ENCODE measurements at places on chromosomes 13 and 19.

DNA sequence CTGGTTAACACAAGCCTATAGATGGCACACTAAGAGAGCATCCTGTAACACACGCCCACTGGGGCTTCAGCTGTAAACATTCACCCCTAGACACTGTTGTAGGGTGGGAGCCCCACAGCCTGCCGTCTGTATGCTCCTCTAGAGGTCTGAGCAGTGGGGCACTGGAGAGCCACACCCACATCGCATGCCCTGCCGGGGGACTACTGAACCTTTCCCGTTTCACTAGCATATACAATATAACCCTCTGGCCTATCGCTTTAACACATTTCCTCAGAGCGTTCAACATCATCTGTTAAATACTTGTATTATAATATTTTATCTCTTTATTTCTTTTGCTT is 73.4 kb downstream of the PCDH9 start:
- no peak for DNase-seq

- DNase-seq, result no peak
These were observed 1831.5 kb upstream of the MIR17HG start for GRCh38 chr13:89515948-89516347.

- no peak for DNase-seq
These were observed 29.8 kb upstream of the CXCL17 start for GRCh38 chr19:42472402-42473147.

GRCh38 chr19:29397748-29398147 is 128.0 kb upstream of the VSTM2B start:
- no peak for DNase-seq

DNA sequence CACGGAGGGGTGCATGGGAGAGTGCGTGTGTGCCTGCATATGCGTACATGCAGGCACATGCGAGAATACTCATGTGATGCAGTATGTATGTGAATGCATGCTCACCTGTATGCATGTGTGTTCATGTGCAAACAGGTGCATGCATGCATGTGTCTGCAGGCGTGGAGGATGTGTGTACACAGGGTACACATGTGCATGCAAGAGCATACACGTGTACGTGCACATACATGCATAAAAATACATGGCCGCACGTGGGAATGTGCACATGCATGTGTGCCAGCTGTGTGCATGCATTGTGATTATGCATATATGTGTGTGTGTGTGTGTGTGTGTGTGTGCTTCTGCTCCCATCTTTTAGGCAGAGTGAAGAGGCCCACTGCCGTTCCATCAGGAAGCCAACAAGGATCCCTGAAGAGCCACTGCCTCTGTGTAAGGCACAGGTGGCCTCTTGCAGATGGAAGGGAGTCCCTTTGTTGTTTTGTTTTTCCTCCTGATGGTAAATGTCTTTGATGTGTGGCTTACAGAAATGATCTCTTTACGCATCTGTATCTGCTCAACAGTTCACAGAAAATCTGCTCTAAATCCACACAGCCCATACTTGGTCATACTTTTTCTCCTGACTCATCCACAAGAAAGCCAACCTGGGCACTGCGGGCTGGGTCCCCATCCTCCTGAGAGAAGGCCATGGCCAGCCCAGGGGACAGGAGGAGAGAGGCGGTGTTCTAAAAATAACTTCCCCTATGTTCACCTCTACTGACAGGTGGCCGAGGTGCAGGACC is 50.7 kb downstream of the KLF2 start:
- no peak for DNase-seq

- no peak for DNase-seq
These were observed 61.2 kb upstream of the TM9SF2 start for GRCh38 chr13:99439850-99440604.

DNA sequence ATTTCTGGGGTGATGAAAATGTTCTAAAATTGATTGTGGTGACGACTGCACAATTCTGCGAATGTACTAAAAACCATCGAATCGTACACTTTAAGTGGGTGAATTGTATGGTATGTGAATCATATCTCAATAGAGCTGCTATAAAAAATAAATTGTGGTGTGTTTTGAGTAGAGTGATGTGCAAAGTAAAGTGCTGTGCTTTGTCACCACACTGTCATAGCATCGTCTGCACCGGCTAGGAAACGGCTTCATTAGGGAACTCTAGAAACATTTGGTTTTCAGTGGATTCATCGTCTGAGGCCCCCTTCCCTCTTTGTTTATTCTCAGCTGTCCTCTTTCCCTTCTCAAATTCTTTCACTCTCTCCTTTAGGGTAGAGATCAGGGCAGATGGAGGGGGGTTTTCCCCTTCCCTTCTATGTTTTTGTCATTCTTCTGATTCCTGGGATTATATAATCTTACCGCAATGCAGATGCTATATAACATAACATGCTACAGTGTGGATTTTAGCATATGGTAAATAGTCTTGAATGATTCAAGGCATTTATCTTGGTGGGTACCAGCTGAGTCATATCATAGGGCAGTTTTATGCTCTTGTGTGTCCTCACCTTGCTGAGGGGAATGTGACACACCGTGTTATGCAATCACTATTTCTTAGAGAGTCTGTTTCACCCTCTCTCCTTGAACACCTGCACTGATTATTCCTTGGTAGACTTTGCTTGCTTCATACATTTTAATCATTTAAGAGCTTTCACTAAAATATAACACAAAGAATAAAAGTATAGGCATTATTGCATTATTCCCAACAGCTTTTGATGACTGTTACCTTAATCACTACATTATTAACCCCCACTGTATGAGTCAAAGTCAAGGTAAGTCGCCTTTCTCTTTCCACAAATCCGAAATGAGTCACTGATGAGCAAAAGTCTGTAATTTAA is 239.4 kb downstream of the DCLK1 start:
- no peak for DNase-seq

DNA sequence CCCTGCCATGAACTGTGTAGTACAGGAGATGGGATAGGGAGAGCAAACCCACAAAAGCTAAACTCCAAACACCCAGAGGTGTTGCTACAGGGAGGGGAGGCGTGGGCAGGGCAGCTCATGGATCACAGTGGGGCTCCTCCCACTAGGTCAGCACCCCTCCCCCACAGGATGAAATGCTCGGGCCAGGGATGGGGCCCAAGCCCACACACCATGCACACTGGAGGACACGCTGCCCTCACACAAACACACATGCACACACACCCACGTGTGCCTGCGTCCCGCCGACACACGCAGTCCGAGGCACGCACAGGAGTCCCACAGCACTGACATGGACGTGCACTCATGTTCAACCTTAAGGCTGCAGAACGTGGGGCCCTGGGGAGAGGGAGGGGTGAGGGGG is 6.0 kb upstream of the CCNP start:
- DNase-seq, result no peak

DNA sequence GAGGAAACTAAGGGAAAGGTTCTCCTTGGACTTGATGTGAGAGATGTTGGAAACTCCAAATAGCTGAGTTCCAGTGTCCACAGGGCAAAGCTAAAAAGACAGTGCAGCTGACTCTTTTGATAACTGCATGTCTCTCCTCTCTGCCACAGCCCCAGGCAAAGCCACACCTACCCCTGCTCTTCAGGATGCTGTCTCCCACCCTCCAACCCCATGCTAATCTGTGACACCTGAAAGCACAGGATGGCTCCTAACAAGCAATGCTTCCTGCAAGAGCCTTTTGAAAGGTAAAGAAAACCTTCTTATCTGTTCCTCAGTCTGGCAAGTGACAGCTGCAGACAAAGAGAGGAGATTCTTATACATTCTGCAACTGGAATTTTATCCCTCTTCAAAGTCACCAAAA is 14.5 kb downstream of the SLC46A3 start:
- DNase-seq, result no peak

GRCh38 chr13:99740251-99740979 is 231.2 kb downstream of the ZIC5 start:
- no peak for DNase-seq

GRCh38 chr13:40192858-40193257 is 473.6 kb downstream of the FOXO1 start:
- DNase-seq, result no peak

DNA sequence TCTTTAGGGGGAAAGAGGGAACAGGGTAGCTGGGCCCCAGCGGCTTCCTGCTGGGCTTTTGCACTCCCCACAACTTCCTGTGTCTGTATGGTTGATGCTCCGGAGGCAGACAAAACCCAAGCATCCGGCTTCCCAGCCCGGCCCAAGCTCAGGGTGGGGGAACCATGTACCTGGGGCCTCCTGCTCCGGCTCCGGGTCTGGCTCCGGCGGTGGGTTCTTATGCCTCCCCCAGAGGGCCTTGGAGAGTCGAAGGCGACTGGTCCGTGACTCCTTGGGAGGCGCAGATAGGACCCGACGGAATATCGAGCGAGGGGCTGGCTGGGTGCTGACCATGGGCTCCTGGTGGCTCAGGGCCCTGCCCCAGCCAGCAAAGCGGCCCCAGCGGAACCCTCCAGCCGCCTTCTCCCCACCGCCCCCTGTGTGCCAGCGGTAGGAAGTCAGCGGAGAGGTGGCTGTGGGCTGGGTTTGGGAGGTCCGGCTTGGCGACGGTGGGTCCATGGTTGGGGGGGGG is 428 bp downstream of the RASAL3 start:
- DNase-seq, result peak; percentile 67

- DNase-seq, result no peak
These were observed 9.8 kb downstream of the TEX30 start for GRCh38 chr13:102763741-102764140.

DNA sequence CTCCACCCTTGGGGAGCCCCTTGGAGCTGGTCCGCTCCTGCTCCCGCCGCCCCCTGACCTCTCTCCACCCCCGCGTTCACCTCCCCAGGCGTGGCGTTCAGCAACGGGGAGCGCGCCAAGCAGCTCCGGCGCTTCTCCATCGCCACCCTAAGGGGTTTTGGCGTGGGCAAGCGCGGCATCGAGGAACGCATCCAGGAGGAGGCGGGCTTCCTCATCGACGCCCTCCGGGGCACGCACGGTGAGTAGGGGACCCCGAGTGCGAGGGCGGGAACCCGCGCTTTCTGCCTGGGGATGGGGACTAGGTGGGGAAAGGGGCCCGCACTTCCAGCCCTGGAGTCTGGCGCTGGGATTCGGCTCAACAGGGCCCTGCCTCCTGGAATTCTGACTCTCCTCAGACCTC is 1.7 kb downstream of the CYP2A13 start:
- no peak for DNase-seq

GRCh38 chr19:46392252-46392801 is 21.0 kb downstream of the CCDC8 start:
- DNase-seq, result no peak

- DNase-seq, result no peak
These were observed 11.9 kb upstream of the ZNF57 start for GRCh38 chr19:2888731-2889224.

DNA sequence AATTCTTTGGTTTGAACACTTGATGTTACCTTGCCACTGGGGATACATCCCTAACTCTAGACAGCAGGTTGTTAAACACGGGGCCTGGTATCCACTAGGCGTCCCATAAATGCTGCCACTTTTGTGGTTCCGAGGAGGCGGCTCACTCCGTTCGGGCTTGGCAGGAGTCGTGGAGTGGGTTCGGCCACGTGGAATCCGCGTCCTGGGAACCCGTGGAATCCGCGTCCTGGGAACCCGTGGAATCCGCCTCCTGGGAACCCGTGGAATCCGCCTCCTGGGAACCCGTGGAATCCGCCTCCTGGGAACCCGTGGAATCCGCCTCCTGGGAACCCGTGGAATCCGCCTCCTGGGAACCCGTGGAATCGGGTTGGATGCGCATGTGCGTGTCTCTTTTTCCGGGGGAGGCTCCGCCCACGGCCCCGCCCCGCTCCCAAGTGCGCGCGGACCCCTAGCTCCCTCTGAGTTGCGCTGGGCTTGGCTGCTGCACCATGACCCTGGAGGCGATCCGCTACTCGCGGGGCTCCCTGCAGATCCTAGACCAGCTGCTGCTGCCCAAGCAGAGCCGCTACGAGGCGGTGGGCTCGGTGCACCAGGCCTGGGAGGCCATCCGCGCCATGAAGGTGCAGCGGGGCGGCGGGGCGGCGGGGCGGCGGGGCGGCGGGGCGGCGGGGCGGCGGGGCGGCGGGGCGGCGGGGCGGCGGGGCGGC is at the start of gene MRI1:
Gene MRI1, plus strand, starts transcription at position 422 of the 707 bp plus-strand sequence. Its CDS starts 67 bp downstream, at position 489.
- DNase-seq, result no peak

DNA sequence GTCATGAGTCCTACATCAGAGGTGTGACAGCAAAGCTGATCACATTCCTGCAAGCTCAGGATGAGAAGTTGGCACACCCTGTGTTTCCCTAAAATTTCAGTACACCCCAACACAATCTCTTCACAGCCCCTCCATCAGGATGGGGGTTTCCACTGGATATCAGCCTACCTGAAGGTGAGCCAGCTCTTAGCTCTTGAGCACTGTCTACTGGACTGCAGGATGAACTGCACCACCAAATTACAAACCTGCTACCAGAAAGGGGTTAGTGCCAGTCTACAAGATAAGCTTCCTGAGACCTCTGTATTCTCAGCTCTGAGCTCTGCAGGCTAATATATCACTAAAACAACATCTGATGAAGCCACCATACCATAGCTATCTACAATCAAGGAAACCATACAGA is 1616.2 kb upstream of the SPRY2 start:
- no peak for DNase-seq

GRCh38 chr13:100394005-100394695 is 194.4 kb downstream of the GGACT start:
- no peak for DNase-seq

- DNase-seq, result no peak
These were observed 539.5 kb upstream of the SLC10A2 start for GRCh38 chr13:103605546-103606326.
